ENCODE measurements at places on chromosomes 2 and 18. TPM values are rescaled to one million over a fixed set of nuclear protein-coding genes. Genes with fewer than 3 reads are reported as not detected.

The SLC11A1 gene
- 0.03 TPM for total RNA-seq

DNA sequence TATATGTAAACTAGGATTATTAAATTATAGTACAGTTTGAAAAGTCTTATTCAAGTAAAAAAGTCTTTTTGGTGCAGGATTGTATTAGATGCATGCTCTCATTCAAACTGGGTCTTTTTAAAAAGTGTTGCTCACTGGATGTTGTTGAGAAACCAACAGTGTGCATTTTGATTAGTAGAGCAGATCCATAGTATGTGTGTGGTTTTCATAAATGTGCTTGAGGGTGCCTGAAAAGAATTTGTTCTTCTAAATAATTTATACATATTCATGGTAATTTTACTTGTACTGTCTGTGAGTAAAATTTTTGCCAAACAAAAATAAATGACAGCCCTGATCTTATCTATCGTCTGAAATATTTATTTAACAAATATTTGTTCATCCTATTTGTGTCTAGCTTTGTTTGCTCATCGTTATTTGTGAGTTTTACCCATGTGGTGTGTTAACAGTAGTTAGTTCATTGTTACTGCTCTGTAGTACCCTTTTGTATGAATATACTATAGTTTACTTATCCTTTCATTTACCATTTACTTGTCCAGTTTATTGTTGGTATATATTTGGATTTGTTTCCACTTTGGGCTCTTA, 50.4 kb downstream of the PTPN4 start:
- no peak for DNase-seq

- no peak for DNase-seq
These were observed 165.3 kb downstream of the TNS1 start for GRCh38 chr2:217837530-217837929.

GRCh38 chr2:177281400-177282180, 17.1 kb upstream of the NFE2L2 start:
- DNase-seq: no peak

DNA sequence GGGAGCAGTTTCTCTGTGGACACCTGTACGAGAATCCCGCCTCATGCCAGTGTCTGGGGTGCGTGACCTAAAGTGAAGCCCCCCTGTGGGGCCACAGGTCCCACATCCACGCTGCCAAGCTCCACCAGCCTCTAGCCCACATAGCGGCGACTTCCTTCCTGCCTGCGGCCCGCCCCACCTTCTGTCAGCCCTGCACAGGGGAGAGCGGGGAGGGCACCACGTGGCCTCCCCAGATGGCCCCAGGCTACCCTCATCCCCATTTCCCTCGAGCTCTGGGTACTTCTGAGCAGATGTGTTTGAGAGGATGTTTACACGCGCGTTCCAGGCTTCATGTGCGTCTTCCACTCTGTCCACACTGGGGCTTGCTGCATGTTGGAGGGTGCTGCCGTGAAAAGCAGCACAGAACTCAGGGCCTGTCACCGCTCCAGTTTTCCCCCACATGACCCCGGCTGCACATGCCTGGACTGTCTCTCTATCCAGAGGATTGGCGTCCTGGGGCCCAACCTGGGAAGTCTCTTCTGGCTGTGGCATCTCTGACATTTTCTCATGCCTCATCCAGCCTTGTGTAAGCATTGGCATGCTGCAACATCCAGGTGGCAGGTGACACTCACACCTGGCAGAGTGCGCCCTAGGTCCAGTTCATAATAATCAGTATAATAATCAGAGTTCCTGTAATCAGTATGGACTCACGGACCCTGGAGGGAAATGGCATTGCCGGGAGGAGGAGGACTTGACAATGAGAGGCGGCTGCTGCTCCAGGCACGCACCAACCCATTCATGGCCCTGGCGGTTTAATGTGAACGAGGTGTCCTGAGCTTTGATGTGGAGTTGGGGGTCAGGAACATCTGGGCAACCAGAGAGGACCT, 146.3 kb upstream of the TWIST2 start:
- DNase-seq: no peak

DNA sequence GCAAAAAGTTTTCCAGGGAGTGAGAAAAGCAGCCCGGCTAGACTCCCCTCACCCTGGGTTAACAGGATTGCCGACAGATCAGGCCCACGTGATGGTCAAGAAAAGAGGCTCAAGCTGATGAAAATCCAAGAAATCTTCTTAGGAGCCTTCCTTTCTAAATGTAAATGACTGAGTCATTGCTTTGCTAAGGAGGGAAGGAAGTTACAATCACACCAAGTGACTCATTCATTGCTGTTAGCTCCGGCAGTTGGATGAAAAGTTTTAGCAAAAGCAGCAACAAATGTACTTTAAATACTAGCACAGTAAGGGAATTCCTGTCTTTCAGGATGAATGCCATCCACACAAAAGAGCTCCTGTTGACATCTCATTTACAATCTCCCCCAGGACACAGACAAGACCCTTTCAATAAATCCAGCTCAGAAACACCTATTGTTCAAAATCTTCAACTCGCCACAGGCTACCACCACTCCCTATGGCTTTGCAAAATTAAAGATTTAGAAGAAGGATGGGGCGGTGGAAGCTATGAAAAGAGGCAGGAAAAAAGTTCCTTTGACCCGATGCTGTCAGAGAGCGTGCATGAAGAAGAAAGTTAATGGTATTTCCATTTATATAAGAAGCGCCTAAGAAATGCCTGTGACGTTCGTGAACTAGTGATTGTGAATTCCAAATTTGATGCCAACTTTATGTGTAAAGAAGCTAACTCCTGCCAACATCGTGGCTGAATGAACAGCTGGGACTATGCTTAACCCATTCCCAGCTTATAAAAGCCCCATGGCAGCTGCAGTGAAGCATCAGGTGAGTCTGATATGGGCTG, 153.7 kb downstream of the TGIF1 start:
- DNase-seq: peak; percentile 69

The TUBB6 gene
- 503 TPM for total RNA-seq

The SLC9A4 gene
- not detected for total RNA-seq

DNA sequence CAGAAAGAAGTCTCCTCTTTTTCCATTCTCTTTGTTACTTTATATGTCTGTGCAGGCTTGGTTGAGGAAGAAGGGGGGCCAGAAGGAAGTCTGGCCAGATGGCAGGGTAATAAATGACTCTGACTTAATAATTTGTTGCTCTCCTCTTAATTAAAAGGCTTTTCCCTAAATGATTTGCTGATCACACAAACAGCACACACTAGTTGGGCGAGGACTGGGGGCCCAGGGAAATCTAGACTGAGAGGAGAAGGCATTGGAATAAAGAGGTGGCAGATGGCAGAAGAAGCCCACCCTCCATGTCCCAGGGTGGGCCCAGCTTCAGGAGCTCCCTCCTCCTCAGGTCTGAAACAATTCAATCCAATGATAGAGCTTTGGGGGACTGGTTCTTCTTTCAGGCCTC, 12.7 kb upstream of the SMARCAL1 start:
- no peak for DNase-seq

DNA sequence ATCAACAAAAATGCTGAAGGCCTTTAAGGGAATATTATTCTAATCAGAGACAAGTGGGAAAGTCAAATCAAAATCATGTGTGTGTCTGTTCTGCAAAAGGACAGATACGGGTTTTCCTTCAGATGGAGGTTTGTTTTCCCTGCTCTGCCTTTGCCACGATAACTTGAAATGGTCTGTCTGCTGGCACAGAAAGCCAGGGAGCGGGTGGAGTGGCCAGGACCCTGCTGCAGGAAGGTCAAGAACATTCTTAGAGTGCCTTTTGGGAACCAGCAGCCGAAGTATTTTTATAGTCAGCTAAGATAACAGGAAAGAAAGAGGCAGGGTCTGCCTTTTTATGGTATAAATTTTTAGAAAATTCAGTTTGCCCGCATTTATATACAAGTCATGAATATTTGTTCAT, 234.2 kb downstream of the LTBP1 start:
- DNase-seq: no peak
